ENCODE measurements at places on chromosomes 7 and 10.

- DNase-seq, result no peak
These were observed 15.7 kb upstream of the CBLL1 start for GRCh38 chr7:107728276-107728675.

DNA sequence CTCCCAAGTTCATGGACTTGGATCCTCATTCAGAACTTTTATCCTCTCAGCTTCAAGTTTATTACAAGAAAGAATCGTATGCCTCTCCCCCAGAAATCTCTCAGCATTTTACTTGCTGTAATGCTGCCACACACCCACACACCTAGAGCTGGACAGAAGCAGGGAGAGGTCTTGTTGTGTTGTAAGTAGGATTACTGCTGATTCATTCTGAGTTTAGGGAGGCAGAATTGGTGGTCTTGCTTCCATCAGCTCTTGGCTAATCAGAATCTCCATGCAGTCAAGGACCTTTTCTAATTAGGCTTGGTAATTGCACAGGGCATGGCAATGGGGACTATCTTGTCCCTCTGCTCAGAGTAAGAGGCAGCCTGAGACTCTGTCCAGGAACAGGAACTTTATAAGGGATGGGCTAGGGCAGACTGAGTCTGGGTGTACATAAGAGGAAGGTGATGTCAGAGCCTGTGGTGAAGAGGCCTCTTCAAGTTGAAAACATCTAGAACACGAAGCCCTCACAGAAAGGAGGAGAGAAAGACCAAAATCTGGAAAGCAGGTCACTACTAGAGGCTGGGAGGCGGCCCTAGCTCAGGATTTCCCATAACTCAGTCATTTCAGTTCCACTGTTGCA, 7.0 kb upstream of the PTPRE start:
- no peak for DNase-seq

GRCh38 chr7:110448918-110449317, 642.0 kb upstream of the LRRN3 start:
- no peak for DNase-seq

DNA sequence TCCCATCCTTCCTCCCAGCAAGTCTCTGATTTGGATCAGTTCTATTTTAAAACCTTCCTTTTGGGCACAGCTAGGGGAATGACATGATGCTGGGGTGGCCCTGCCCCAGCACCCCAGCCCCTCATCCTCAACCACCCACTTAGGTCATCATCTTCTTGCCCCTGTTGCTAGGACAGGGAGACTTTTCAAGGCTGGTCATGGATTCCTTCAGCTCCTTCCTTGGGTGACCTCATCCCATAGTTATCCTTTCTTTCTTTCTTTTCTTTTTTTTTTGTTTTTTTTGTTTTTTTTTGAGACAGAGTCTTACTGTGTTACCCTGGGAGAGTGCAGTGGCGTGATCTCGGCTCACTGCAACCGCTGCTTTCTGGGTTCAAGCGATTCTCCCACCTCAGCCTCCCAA, 127.2 kb downstream of the WDFY4 start:
- no peak for DNase-seq

DNA sequence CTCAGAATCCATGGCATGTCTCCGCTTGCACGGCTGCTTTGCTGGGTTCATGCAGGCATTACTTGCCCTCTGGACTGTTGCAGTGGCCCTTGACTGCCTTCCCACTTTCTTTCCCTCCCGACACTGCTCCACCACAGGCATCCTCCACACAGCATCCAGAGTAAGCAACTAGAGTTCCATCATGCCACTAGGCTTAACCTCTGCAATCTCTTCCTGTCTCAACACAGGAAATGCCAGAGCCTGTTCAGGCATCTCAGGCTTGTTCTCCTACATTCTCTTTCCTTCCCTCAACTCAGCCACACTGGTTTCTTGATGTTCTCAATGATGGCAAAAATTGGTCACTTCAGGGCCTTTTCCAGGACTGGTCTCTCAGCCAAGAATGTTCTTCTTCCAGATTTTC, 284.5 kb upstream of the KLF6 start:
- DNase-seq, result no peak

DNA sequence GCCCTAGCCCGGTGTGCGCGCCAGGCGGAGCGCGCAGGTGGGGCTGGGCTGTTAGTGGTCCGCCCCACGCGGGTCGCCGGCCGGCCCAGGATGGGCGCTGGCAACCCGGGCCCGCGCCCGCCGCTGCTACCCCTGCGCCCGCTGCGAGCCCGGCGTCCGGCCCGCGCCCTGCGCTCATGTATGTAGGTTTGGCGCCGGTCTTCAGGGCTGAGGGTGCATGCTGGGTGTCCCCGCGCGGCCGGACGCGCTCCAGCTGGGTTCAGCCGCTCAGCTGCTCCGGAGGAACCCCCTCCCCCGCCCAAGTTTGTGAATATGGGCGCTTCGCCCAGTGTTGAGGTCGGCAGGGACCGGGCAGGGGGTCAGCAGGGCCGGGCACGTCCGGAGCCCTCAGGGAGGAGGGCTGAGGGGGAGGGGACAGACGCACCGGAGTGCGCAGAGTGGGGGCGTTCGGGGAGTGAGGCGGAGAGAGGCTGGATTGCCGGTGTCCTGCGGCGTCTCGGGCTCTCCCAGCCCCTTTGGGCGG, 559 bp downstream of the VWC2 start:
- no peak for DNase-seq

- DNase-seq, result peak; percentile 78
These were observed 39.7 kb upstream of the TEX47 start for GRCh38 chr7:88835147-88835728.

DNA sequence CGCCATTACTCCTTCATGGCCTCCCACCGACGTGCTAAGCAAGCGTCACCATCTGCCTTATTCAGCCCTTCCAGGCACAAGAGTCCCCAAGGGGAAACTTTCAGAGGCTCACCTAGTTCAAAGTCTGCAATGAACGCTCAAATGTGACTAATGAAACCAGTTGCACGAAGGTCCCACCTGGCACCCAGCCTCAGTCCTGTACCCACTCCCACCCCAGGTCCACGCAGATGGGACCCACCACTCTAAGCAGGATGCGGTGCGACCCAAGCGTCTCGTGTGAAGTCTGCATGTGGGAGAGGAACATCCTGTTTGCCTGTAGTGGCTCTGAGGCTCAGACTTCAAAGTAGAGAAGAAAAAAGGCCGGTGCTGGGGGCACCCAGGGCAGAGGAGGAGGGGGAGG, 40.3 kb downstream of the RGS10 start:
- no peak for DNase-seq

DNA sequence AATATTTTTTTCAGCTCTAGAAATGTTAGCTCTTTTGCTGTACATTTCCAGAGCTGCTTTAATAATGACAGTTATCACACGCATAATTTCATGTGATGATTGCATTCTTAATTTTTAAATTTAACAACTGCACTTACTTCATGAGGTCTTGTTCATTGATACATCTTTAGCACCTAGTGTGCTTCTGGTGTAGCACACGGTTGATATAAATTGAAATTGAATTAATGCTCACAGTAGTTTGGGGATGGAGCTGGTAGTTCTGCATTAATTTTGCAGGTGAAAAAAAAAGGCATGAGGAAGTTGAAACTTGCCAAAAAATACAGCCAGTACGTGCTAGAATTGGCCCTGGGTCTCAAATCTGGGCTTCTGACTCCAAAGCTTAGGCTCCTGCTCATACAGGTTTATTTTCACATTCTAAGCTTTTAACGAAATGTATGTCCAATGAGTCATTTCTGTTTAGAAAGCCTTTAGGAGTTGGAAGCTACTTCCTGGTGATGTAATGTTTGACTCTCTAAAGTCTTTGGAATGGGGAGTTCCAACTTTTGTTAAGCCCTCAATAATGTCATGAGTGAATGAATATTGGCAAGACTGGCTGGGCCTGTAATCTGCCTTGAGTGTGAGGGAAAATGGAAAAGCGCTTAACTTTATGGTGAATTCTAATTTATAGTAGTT, 62.5 kb downstream of the DAGLB start:
- peak; percentile 28 for DNase-seq

DNA sequence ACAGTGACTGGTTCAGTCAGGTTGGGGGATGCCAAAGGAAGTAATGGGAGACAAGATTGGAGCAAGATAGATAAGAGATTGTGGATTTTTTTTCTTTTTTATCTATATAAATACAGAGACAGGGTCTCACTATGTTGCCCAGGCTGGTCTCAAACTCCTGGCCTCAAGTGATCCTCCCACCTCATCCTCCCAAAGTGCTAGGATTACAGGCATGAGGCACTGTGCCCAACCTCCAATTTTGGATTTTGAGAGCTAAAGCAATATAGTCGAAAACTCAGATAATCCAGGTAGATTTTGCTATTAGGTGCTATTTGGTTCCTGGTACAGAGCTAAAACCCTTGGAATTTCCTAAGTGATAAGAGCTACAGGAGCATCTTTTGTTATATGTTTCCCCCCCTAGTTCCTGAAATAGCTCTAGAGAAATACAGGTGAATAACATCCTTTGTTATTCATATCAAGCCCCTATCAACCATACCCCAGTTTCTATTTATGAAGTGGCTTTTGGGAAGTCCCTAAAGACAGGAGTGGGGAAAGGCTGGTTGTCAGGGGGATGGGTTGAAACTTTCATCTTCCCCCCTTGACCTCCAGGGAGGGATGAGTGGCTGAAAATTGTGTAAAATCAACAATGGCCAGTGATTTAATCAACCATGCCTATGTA, 151.2 kb downstream of the CFTR start:
- no peak for DNase-seq

GRCh38 chr10:43186150-43186549, 47.9 kb downstream of the CSGALNACT2 start:
- no peak for DNase-seq

DNA sequence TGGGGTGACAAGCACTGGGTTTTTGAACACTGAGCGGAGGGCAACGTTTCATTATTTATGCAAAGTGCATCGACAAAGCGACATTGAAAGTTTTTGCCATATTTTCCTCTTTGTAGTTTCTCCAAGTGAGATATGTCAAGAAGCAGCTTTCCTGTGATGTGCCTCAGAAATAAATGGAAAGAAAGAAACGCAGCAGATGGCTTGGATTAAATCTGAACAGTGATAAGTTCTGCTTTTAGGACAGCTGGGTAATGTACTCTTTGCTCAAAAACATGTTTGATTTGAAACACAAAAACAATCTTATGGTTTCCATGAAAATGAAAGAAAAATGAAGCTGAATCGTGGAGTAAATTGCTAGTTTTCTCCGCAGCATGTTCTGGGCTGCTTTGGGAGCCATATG, 166.3 kb downstream of the PTPRN2 start:
- no peak for DNase-seq

- no peak for DNase-seq
These were observed 102.6 kb downstream of the PLXDC2 start for GRCh38 chr10:19918794-19919193.

DNA sequence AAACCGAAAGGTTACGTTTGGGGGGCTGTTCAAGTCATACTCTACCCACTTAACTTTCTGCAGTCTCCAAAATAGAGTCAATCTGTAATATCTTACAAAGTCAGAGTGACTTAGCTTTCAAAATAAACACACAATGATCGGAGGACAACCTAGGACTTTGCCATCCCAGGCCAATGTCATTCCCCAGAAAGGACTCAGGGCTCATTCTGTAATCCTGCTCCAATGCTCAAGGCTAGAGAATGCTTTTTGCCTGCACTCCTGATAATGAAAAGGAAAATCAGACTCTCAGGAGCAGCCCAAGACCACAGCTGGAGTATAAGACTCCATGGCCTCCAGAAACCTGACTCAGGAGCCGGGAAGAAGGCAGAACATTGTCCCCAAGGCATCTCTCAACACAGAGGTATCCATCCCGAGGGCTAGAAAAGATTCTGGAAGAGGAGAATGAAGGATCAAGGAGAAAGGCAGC, 28.5 kb upstream of the ASCC1 start:
- DNase-seq, result no peak

GRCh38 chr7:128233471-128233870, 7.6 kb upstream of the LEP start:
- no peak for DNase-seq

GRCh38 chr10:69527961-69528360, 45.3 kb downstream of the NEUROG3 start:
- DNase-seq, result no peak

DNA sequence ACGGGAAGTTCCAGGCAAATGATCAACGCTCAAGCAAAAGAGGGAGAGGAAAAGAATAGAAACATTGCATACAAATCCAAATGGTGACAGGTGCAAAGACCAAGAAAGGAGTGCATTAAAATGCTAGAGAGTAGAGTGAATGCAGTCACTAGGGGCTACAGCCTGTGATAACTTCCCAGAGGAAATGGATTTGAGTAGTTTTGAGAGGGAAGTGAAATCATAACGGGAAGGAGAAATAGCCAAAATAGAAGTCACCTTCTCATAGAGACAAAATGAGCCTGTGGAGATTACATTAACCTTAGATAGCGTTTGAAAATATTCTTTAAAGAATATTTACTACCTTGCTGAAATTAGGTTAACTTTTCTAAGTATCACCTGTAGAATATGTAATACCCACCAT, 26.5 kb downstream of the NUP42 start:
- no peak for DNase-seq

DNA sequence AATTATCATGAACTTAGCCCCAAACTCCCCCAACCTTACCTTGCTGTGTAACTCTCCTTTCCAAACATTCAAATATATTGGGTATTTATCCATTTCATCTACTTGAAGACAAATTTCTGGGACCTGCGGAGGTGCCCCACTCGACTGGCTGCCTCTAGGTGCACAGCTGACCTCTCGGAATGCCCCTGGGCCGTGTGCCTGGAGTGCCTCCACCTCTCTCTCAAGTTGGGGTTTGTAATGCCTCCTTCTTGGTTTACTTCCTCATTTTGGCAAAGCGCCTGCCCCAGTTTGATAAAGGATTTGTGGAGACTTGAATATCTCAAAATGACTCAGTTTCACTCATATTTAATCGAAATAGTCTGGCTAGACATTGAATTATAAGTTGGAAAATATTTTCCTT, 16.6 kb downstream of the ZNF777 start:
- no peak for DNase-seq

DNA sequence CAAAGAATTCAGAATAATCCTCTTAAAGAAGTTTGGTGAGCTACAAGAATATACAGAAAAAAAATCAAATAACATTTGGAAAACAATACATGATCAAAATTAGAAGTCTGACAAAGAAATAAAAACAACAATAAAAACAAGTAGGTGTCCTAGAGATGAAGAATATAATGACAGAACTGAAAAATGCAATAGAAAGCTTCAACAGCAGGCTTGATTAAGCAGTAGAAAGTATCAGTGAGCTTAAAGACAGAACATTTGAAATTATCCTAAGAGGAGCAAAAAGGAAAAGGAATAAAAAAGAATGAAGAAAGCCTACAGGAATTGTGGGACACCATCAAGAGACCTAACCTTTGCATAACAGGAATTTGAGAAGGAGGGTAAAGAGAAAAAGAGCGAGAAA, 238.8 kb downstream of the ZEB1 start:
- DNase-seq, result no peak

DNA sequence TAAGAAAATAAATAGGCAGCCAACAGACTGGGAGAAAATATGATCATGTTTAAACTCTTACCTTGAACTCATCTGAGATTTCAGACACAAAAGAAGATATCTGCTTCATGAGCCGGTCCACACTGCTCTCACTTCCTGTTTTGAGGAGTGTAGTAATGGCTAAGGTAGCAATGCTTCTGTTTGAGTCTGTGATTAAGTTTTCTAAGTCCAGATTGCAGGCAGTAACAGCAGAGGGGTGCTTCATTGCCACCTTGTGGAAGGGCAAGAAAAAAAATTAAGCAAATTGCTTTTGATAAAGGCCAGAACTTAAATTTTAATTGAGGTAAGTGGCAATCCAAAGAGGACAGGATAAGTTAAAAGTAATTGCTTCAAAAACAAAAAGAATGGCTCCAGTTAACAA, 69.1 kb downstream of the MEST start:
- DNase-seq, result peak; percentile 78

- DNase-seq, result no peak
These were observed 83.5 kb downstream of the ST7 start for GRCh38 chr7:117036836-117037235.

All from SK-MEL-5 (cell line).